Activated CD4-positive, CD25-positive, alpha-beta regulatory T cell (primary cell): ENCODE measurements at places on chromosomes 7 and 10.

GRCh38 chr7:118590107-118590506, 365.6 kb downstream of the ANKRD7 start:
- no peak for DNase-seq

DNA sequence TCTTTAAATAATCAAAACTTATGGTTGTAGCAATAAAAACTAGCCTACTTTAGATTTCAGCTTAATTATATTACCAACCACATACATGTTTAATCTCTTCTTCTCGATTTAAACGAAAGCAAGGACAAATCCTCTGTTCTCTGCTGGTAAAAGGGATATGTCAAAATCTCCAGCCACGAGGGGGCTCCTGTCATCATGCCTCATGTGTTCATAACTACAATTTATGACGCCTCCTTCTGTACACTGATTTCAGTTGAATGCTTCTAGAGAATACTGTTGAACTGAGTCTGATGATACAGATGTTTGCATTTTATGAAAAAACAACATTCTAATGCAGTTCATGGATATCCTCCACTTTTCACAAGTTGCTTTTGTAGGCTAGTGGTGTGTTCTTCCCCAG, 220.0 kb upstream of the DPP6 start:
- no peak for DNase-seq

DNA sequence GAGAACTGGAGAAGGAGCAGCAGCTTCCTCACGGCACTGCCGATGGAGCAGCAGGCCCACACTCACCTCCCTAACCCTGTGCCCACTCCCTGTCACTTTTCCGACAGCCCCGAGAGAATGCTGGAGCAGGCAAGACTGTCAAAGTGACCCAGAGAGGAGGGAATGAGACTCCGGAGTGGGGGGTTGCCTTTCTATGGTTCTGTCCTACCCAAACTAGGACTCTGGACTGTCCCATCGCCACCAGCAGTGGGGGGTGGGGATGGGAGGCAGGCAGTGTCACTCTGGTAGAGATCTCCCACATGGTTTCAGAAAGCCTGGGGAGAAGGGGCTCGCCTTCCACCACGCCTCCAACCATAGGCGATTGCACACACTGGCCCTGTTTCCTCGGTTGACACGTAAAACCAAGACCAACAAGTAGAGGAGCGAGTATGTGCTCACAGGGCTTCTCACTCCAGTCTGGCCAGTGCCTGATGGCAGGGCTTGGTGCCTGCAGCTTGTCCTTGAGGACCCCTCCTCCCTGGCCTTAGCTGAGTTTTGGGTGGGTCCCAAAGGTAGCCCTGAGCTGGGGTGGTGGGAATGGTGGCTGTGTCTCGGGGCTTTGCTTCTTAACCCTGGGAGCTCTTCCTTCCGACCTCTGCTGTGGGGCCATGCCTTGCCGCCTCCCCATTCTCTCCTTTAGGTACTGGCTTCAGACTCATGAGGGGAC, 148.5 kb downstream of the PTPN20 start:
- DNase-seq = no peak

- DNase-seq = no peak
Observed at GRCh38 chr7:15015545-15016314, 113.2 kb upstream of the DGKB start.

DNA sequence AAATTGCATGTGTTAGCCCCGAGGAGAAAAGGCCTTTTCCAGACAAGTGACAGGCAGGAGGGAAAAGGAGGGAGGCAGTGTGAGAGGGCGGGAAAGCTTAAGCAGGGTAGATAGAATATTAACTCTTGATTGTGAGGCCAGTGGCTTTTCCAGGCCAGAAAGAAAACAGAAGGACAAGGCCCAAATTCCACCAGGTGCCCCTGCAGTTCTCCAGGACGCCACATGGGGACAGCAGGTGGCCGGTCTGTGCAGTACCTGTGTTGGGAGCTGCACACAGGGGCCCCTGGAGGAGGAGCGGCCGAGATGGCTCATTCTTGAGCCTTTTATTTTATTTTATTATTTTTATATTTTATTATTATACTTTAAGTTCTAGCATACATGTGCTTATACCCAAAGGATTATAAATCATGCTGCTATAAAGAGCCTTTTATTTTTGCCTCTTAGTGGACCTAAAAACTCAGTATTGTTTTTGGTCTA, 141.3 kb upstream of the KLF14 start:
- peak; percentile 39 for DNase-seq

DNA sequence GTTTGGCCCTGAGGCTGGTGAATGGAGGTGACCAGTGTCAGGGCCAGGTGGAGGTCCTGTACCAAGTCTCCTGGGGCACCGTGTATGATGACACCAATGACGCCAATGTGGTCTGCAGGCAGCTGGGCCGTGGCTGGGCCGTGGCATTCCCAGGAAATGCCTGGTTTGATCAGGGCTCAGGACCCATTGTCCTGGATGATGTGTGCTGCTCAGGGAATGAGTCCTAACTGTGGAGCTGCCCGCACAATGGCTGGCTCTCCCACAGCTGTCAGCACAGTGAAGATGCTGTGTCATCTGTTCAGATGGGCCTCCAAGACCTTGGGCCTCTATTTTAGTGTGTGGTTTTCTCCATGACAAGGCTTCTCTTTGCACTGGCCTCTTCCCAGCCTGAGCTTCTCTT, 64.0 kb downstream of the DMBT1 start:
- DNase-seq = no peak

- DNase-seq = no peak
Observed at GRCh38 chr10:124144536-124144935, 51.1 kb upstream of the CHST15 start.

DNA sequence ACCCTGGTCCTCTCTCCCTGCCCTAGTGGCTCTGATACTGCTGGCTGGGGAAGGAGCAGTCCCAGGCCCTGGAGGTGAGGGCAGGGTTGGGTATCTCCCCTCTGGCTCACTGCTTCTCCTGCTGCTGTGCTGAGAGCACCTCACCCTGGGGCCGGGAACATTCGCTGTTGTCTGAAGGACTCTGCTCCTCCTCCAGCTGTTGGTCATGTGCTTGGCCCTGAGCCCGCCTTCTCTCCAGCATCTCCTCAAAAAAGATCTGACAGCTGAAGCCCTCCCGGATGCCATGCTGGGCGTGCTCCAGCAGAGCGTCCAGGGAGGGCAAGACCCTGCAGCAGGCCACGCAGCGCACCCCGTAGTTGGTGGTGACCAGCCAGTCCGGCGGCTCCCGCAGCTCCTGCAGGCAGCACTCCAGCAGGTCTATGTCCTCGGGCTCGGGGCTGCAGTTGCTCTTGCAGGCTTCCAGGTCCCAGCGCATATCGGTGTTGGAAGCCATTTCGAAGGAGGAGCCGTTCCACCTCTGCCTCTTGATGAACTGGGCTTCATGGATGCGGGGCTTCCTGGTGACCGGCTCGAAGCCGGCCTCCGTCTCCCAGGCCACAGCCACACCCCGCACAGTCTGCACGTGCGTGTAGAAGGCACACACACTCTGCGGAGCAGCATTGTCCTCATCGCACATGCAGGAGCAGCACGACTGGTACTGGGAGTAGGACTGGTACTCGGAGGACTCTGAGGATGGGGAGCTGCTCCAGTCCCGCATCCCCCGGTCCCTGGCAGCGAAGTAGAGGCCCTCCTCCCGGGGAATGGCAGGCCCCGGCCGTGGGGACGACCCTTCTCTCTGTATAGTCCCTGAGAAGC, 2.1 kb downstream of the FAM170B start:
- DNase-seq = no peak

- DNase-seq = no peak
Observed at GRCh38 chr10:102642736-102643335, 1.4 kb upstream of the TRIM8 start.

DNA sequence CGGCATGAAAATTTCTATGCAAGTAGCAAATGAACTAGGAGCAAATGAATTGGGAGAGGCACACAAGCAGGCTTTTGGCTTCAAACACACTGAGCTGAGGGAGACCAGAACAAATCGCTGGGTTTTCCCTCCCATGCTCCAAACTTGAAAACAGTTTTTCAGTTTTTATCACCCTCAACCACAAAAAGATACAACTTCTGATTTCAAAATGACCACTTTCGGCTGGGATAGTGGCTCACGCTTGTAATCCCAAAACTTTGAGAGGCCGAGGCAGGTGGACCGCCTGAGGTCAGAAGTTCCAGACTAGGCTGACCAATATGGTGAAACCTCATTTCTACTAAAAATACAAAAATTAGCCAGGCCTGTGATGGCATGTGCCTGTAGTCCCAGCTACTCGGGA, 9.0 kb upstream of the CHUK start:
- no peak for DNase-seq
